Left forelimb (tissue), 1 donor: ENCODE measurements at places on chromosomes 12 and 14.
A peak's percentile ranks its signal among the peaks of the same experiment; 100 is the strongest.

GRCh38 chr12:5047729-5048128, 4.0 kb downstream of the KCNA5 start:
- DNase-seq, result no peak

GRCh38 chr14:81219759-81220579, 790 bp downstream of the GTF2A1 start:
- DNase-seq, result peak; percentile 73

DNA sequence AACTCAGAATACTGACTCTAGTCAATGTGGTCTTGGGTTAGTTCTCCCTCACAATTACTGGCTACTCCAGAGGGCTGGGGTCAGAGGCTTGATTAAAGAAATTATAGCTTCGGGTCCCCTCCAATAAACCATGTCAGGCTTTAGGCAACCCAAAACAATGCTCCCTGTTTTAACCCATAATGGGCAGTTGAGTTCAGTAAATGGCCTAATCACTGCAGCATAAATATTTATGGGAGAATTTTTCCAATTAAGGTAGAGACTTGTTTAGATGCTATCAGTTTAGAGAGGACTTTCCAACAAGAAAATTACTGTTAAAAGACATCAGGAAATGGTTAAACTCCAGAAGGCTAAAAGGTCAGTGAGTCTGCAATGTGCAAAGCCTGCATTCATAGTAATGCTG, 389.2 kb upstream of the PRICKLE1 start:
- no peak for DNase-seq

DNA sequence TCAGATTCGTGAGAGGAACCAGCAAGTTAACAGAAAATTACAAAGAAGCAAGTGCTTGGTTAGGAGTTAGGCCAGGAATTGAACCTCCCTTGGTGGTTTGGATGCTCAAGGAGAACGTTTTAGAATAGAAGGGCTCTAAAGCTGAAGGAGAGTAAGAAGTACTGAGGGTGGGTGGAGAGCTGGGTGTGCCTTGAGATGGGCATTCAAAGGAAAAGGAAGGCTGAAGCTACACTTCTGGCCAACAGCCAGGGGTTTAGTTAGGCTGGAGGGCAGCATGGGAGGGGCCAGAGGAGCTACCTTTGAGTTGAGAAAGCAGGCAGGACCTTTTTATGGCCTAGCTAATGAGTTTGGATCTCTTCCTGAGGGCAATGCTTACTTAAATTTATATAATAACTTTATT, 421.2 kb downstream of the CCDC91 start:
- DNase-seq, result no peak

DNA sequence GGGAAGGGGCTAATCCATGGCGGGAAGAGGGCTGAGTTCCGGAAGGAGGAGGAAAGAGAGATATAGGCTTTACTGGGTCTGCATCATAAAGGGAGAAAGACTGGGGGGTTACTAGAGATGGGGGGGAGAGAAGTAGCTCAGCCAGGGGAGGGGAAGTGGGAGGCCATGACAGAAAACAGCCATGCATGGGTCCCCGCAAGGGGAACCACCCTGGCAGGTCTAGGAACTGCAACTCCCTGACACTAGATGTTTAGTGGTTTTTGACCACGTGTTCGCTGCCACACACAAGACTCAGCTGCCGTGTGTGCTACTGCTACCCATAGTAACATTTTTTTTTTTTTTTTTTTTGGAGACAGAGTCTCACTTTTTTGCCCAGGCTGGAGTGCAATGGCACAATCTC, 145.0 kb downstream of the RIMBP2 start:
- no peak for DNase-seq

DNA sequence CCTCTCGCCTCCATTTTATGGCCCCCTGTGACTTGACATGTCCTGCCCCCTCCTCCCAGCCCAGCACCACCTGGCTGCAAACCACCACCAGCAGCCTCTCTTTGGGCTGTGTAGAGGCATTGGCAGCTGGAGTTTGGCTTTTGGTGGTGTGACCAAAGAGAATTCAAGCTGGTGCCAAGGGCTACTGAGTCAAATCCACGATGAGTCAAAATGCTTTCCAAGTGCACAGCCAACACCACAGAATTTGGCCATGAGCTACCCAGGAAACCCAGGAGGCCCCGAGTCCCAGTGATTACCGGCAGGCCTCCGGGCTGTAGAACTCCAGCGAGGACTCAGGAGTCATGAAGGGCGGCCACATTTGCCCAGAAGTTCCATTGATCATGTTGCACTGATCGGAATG, 53.8 kb downstream of the SCARB1 start:
- no peak for DNase-seq

- no peak for DNase-seq
Measured at GRCh38 chr14:93792391-93792790, 4.1 kb upstream of the PRIMA1 start.

DNA sequence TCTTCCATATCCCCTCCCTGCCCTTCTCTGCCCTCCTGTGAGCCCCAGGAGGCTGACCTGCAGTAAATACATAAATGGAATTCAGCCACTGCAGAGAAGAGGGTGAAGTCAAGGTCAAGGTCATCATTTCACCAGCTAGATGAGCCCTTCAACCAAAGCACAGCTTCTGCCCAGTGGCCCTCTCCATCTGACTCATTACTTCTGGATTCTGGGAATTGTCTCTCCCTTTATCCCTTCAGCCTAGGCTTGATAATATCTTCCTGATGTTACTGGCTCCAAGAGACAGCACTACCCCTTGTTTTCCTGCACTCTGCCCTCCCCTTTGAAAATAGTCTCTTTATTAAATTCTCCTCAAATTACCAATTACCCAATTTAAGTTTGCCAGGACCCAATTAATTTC, 64.5 kb downstream of the TTC9 start:
- DNase-seq, result no peak

GRCh38 chr14:103961928-103962578, 19.7 kb upstream of the RD3L start:
- no peak for DNase-seq

DNA sequence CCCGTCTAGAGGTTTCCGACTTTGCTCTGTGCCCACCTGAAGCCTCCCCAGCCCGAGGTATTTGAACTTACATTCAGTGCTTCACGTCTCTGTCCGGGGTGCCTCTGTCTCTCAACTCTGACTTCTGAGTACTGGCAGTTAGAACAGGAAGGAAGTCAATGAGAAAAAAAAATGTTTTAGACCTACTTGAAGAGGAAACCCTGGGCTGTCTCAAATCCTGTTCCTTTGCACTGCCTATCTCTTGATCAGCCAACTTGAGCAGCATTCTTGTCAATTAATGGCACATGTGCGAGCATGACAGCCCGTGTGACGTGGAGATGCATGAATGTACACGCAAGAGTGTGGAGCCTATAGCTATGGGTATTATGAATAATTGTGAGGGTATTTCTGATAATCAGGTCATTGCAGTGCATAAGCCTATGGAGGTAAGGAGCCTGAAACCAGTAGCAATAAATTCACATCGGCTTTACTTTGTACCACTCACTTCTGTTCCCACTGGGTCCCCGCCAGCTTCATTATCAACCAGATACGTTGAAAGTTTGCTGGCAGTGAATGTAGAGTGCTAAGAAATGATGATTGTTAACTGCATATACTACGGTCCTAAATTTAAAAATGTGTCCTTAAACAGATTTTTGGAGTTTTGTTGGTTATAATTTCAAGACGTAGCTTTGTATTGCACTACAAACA, at the start of gene ARHGDIB:
Gene ARHGDIB, minus strand, starts transcription at position 136 of the 687 bp plus-strand sequence. CDS start 10,889 bp downstream, outside the sequence.
- DNase-seq, result no peak

DNA sequence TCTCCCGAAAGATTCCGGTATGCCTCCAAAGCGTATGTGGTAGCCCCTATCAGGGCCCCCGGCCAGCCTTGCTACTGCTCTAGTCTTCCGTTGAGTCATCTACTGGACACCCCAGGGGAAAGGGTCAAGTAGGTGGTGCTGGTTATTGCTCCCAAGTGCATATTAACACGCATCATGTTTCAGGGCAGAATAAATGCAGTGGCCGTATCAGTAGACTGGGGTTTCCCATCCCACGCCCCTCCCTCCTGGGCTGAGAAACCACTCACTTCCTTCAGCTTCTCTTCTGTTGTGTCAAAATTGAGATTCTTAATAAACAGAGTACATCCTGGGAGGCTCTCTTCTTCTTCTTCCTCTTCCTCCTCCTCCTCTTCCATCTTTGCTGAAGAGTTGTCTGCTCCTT, 39.3 kb downstream of the RBM19 start:
- no peak for DNase-seq

DNA sequence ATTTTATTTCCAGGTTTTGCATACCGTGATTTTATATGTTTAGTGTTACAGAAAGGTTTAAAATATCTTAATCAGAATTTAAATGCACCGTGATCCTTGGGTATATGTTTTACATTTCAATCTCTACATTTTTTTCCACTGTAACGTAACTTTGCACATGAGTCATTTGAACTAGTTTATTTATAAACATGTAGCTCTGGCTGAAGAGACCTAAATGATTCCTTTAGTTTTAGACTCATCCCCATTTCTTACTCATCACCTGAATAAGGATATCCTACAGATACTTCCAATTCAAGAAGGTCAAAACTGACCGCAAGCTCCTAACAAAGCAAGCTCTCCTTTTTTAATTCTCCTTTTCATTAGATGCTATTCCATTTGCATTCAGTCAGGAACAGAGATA, 42.7 kb upstream of the SLC6A15 start:
- no peak for DNase-seq

- DNase-seq, result no peak
Measured at GRCh38 chr14:67357186-67357968, 2.2 kb downstream of the ATP6V1D start.

GRCh38 chr12:116093915-116094314, 183.6 kb downstream of the MED13L start:
- DNase-seq, result no peak

GRCh38 chr12:93181409-93181965, 196.2 kb upstream of the NUDT4 start:
- DNase-seq, result no peak

GRCh38 chr14:48967419-48967818, 618.8 kb downstream of the RPS29 start:
- DNase-seq, result no peak

DNA sequence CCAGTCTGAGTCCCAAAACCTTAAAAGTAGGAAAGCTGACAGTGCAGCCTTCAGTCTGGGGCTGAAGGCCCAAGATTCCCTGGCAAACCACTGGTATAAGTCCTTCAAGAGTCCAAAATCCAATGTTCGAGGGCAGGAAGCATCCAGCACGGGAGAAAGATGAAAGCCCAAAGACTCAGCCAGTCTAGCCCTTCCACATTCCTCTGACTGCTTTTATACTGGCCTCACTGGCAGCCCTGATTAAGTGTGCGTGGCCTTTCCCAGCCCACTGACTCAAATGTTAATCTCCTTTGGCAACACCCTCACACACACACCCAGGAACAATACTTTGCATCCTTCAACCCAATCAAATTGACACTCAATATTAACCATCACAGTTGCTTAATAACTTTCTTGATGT, 372.1 kb upstream of the CCDC196 start:
- DNase-seq, result no peak

GRCh38 chr12:46005823-46006222, 15.4 kb upstream of the SCAF11 start:
- DNase-seq, result no peak

DNA sequence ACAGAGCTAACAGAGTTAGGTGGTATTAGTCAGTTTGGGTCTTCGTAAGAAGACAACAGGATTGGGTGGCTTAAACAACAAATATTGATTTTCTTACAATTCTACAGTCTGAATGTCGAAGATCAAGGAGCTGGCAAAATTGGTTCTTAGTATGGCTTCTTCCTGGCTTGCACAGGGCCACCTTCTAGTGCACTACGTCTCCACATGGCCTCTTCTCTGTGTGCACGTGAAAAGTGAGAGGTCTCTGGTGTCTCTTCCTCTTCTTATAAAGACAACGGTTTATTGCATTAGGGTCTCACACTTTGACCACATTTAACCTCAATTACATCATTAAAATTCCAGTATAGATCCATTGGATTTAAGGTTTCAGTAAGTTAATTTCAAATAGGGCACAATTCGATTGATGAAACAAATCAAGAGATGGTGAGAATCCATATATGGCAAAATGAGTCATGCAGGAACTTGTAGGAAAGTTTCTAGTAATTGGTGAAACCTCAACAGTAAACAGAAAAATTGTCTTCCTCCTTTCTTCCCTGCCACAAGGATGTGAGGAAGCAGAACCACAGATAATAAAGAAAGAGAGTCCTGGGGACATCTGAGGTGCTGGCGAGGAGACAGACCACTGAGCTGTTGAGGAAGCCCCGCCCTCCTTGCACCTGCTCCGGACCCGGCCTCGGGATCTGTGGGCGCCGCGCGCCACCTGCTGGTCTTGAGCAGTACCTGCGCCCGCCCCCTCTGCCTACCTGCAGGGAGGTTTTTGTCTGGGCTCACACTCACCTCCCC, 846.7 kb downstream of the TMEM121 start:
- no peak for DNase-seq

DNA sequence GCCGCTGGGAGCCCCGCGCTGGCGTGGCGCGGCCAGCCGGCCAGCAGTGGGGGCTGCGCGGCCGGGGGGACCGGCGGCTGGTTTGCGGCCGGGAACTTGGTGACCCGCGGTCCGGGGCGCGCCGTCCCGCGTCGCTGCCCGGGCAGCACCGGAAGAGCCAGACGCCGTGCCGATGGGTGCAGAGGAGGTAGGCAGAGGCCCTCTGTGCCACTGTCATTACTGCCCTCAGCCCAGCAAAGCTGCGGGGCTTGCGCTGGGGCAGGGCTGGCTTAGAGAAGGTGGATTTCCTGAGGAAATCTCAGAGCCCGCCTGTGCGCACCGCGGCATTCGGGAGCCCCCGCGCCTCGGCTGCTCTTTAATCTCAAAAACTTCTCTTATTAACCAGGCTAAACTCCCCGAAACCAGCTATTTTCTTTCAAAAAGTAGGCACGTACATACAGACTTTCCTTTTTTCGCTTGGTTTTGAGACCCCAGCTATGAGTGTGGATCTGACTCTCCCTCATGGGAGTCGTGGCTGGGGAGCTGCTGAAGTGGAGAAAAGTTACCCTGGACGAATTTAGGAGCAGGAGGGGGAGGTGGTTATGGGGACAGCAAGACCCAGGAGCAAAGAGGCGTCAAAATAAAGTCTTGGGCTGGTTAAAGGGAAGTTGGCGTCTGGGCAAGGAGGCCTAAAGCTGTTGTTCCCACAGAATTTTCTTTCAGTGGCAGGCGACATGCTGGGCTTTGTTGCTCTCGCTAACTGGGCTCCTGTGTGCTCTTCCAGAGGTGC, 802 bp downstream of the SUSD6 start:
- no peak for DNase-seq

DNA sequence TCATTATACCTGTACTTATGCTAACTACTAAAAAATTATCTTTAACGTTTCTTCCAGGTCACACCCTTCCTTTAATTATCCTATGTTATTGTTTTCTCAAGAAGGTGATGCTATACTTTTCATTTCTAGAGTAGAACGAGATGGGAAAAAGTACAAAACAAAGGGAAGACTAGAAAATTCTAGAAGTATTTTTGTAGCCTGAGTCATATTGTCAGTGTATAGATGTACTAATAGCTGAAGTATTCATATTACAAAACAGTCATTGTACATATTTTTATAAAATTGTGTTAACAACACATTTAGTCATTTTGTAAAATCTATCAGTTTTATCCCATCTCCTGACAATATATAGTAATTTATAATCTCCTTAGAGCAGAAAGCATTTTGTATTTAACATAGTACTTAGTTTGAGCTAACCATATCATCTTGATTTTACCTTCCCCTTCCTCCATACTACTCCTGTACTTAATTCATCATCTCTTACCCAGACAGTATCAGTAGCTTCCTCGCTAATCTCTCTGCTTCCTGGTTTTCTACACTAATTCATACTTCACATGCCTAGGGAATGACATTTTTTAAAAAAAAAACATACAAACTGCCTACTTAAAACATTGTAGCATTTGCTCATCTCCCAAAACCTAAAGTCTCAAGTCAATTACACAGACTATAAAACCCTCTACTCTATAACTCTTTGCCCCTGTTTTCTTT, 920.9 kb downstream of the RPS29 start:
- DNase-seq, result no peak

- no peak for DNase-seq
Measured at GRCh38 chr12:96210376-96211055, 16.3 kb downstream of the ELK3 start.
